ENCODE measurements at places on chromosomes 7 and 10. TPM values are rescaled to one million over a fixed set of nuclear protein-coding genes. Genes with fewer than 3 reads are reported as not detected.

MTERF1 gene
- total RNA-seq = 6.3 TPM

TUBB8 gene
- not detected for total RNA-seq

DNA sequence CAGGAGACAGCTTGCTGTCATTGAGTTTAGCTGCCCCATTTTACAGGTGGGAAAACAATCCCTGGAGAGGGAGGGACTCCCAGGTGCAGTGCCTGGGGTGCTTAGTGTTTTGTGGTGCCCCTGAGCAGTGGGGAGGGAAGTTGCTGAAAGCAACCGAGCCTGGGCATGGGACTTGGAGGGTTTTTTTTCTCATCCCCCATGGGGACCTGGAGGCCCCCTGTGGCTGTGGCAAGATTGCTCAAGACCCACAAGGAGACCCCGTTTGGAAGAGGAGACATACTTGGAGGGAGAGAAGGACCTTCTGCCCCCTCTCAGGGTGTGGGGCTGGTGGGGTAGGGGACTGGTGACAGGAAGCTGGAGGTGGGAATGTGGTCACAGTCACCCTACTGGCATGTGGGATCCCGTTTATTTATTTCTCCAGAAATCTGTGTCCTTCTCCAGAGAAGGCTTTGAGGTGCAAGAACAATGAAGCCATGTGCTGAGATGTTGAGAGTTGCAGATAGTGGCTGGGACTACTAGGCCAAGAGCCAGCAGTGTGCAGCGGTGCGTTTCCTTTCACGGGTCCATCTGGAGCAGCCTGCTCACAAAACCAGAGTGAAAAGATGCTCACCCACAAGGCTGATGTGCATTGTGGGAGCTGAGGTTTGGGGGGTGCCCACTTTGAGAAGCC, 21.5 kb downstream of the ZMIZ1 start:
- DNase-seq = no peak

DNA sequence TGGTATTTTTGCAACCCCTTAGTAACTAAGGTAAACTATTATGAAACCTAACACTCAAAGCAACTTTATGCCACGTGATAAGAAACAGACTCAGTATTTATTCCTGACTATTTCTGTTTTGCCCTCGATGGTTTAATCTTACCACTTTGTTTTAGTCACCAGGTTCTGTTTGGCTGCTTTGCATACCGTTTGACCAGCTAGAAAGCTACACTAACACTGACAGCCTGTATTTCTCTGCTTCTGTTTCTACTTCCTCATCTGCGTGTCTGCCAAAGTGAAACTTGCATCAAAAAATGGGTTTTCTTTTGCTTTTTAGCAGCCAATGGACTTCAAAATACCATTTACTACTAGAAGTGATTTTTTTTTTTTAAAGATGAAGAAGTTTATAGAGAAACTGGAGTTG, 802.5 kb downstream of the GRM8 start:
- DNase-seq = no peak

DNA sequence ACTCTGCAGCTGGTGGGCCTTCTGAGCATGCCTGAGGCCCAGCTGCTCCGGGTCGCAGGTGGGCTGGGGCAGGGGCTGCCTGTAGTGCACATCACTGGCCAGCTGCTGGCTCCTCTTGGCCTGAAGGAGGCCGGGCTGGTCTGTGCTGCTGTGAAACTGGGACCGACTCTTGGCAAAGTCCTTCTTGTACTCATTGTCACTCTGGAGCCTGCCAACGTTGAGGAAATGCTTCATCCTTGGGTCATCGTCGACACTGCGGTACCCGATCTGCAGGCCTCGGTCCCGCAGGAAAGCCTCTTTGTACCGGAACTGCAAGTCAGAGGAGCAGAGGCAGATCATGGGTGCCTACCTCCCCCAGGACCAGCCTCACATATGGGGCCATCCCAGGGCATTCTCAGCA, 37.7 kb downstream of the HABP2 start:
- no peak for DNase-seq

GRCh38 chr7:5397736-5398135, 25.9 kb downstream of the TNRC18 start:
- DNase-seq = no peak

DNA sequence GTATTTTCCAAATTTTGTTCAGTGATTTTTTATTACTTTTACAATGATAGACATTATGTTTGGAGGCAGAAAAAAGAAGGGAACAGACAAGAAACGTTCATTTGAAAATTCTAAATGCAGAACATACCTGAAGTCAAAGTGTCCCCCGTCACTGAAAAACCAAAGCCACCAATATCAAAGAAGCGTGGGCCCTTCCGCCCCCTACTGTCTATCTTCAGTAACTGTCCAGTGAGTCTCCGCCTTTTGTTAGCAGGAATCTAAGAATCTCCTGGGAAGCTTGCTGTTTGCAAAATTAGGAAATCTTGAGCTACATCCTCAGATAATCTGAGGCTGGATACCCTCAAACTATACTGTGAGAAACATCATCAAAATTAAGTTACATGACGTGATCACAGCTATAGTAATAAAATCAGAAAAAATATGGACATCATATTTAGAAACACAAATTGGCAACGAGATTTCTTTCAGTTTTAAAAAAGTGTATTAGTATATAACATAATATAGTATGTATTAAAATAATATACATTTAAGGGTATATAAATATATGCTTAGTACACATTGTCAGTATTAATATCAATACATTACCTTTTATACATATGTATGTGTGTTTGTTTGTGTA, 169.3 kb upstream of the AKR1E2 start:
- no peak for DNase-seq

DNA sequence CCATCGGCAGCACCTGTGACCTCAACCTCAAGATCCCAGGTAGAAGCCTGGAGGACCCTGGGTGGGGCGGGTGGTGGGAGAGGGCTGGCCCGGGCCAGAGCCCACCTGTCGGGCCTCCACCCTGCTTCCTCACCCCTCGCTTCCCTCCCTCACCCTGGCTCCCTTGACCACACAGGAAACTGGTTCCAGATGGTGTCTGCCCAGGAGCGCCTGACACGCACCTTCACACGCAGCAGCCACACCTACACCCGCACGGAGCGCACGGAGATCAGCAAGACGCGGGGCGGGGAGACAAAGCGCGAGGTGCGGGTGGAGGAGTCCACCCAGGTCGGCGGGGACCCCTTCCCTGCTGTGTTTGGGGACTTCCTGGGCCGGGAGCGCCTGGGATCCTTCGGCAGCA, 8.9 kb upstream of the ATP6V1F start:
- DNase-seq = no peak

GRCh38 chr10:122490268-122490667, 28.9 kb downstream of the HTRA1 start:
- no peak for DNase-seq

DNA sequence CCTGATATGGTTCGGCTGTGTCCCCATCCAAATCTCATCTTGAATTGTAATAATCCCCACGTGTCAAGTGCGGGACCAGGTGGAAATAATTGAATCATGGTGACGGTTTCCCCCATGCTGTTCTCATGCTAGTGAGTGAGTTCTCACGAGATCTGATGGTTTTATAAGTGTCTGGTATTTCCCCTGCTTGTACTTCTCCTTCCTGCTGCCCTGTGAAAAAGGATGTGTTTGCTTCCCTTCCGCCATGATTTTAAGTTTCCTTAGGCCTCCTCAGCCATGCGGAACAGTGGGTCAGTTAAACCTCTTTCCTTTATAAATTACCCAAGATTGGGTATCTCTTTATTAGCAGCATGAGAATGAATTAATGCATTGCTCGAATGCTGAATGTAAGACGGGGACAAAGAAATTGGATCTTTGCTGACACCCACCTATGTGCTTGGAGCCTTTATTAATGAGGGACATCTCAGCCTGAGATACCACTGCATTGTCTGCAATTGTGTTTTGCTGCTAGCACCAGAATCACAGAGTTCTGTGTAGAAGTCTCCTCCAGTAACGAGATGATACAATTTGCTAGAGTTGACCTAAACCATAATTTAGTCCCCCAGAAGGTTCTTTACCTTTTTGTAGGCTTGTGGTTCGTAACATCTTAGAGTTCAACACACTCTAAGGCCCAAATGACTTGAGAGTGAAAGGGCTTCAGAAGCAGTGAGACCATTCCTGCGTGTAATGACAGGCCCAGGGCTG, 28.6 kb downstream of the SLC35B4 start:
- no peak for DNase-seq

DNA sequence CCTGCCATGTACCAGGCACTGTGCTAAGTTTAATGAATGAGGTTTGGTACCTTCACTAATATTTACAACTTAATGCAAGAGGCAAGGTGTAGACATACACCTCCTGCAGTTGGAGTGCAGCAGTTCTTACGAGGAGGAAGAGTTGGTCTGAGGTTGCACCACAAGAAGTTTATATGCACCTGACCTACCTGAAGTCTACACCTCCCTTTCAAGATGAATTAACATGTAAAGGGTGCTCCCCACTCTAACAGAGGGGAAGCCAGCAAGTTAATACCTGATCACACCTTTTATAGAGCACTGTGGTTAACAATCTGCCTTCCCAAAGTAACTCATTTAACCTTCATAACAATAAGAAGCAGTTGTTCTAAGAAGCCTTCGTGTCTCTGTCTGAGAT, 120.0 kb downstream of the LYZL1 start:
- DNase-seq = no peak

DNA sequence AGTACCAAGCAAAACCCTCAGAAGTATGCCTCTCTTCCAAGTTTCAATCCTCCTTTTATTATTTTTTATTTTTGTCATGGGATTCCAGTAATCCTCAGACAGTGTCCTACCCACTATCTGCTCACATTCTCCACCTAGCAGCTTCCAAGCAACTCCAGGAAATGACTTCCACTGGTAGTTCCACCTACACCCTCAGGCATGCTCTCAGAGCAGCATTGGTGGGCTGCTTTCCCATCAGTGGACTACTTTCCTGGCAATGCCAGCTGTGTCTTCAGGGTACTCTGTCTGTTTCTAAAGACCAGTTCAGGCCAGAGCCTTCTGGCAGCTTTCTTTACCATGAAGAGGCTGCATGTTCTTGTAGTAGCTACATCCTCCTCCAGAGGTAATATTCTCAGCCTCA, 244.0 kb downstream of the HGF start:
- no peak for DNase-seq
